ENCODE measurements at places on chromosomes 3 and 15.

DNA sequence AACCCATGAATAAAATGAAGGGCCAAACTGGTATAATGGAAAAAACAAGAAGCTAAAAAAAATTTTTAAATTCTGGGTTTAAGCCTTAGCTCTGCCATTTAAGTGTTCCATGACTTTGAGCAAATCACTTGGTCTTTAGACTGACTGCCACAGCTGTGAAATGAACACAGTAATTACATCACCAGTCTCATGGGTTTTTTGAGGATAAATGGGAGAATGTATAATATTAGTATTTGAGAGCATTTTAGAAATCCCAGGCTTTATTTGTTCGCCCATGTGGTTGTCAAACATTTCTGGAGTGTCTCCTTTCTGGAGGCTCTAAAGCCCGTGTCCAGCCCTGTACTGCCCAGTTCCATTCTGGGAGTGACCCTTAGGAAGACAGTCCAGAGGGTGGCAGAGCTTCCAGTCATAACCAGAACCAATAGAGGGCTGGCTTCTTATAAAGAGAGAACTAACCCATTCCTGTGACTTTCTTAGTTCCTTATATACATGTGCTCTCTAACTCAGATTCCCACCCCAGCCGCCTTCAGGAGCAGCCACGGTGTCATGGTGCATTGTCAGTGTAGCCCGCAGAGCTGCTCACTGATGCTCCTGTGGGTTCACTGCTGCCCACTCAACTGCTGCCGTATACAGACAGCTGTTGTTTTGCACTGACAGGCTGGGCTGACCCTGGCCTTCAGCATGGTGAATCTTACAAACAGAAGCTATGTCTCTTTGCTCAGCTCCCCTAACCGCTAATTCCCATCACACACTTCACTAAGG, 44.7 kb downstream of the BOC start:
- DNase-seq = no peak

GRCh38 chr3:71395927-71396695, 187.4 kb downstream of the FOXP1 start:
- DNase-seq = no peak

- DNase-seq = peak; percentile 33
Measured at GRCh38 chr3:11060500-11061251, 68.1 kb downstream of the SLC6A1 start.

- DNase-seq = no peak
Measured at GRCh38 chr3:172133838-172134237, 94.5 kb downstream of the FNDC3B start.

GRCh38 chr15:48560321-48561051, 85.0 kb downstream of the FBN1 start:
- no peak for DNase-seq

DNA sequence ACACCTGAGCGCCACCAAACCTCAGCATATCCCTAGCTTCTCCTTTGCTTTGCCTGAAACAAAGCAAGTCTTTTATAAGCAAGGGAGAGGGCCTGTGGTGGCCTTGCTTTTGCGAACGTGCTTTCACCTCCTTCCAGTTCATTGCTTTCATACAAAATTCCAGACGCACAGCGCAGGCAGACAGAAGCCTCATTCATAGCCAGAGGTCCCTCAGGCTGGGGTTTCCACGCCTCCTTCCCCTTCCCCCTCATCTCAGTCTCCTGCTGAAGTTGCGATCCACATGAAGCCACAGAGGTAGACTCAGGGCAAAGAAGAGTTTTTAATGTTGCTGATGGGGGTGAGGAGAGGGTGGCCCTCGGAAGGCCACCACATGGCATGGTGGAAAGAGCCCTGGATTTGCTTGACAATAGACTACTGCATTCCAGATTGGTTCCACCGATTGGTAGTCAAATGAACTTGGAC, 59.4 kb upstream of the FLNB start:
- no peak for DNase-seq

DNA sequence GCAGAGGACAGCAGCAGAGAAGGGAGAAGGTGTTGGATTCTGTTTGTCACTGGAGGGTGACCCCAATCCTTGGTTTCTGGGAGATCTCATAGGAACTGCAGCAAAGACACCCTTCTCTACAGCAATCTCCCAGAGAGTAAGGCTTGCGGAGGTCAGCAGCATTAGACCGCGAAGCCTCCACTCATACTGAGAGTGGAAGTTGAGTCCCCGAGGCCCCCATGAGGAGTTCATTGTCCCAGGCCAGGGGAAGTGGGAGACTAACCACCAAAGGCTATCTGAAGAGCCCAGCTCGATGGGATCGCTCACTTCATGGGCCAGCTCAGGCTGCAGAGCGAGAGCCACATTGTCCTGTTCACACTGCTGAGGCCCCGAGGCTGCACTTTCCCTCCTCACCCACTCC, 44.6 kb downstream of the GLDN start:
- DNase-seq = no peak

DNA sequence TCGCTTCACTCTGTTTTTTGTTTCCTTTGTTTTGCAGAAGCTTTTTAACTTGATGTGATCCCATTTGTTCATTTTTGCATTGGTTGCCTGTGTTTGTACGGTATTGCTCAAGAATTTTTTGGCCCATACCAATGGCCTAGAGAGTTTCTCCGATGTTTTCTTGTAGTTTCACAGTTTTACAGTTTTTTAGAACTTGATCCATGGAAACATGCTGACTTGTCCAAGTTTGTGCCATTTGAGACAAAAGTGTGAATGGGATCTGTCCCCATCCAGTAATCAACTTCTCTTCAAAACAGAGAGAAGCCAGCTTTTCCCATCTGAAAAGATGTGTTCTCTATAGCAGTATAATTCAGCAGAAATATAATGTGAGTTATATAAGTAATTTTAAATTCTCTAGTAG, 266.5 kb upstream of the LRTM1 start:
- no peak for DNase-seq

DNA sequence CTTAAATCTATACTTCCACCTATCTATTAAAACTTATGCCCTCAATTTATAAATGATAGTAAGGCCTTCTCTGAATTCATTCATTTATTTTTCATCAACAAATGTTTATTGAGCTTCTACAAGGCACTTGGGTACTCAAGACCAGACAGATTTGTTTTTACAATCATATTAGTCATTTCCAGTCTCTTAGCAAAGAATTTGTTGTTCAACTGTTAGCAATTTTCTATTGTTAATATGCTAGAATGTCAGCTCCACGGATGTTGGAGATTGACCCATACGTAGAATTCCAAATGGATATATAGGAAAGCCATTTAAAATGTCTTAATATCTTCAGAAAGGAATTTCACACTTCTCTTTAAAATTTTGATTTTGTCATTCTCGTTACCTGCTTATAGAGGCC, 36.7 kb downstream of the ZBTB38 start:
- DNase-seq = no peak

GRCh38 chr3:134407239-134407625, 33.0 kb upstream of the AMOTL2 start:
- DNase-seq = no peak

GRCh38 chr3:117955196-117955595, 1079.5 kb downstream of the IGSF11 start:
- no peak for DNase-seq

DNA sequence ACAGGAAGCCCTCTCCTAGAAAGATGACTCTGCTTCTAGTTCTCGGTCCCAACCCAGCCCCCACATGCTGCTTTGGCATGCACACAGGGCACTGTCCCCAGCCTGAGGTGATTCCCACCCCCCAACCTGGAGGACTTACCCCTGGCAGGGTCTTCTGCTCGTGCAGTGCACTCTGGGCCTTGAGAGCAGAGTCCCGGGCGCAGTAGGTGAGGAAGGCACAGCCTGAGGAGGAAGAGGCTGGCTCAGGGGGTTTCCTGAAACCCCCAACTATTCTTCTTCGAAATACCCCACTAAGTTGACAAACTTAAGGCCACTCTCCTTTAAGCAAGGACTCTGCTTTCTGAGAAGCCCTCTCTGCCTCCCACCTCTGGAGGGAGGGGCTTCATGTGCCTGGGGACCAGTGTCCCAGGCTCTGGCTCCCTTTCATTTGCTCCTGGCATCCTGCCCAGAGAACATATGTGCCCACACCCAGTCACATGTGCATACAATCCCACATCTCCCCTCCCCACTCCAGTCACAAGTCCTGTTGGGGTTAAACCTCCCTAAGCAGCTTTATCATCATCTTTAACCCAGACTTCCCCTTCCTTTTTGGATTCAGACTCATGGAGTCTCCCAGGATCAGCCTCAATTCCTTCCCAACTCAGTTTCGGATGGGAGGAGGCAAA, 4.1 kb downstream of the CELF6 start:
- no peak for DNase-seq

- no peak for DNase-seq
Measured at GRCh38 chr3:45779746-45780735, 16.3 kb downstream of the SLC6A20 start.

GRCh38 chr3:169901453-169901852, 9.9 kb upstream of the SAMD7 start:
- no peak for DNase-seq

- no peak for DNase-seq
Measured at GRCh38 chr15:28125673-28126651, 26.8 kb upstream of the OCA2 start.

DNA sequence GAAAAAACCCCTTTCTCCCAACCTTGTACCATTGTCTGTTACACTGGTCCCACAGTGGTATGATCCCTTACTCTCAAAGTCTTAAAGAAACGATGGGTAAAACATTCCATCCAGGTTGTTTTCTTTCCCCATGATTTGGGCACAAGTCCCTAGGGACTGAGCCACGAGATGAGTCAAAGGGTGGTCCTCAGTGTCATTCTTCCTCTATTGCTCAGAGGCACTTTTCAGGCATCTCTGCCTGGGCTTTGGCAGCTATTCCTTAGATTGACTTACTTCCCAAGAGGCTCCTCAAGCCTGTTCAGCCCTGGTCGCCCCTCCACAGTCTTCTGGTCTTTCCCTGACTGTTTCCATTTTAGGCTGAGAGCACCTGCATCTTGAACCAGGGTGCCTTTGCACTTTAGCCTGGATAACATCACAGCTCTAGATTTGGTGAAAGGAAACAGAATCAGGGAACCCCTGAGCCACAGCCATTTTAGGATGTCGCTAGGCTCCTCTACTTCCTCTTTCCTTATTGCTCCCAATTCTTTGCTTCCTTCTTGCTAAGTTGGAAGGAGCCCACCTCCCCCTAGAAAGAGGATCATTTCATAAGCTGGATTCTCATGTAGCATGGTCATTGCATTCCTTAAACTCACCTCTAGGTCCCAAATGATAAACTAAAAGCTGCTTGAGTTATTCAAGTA, 131.0 kb upstream of the TPRG1 start:
- no peak for DNase-seq

DNA sequence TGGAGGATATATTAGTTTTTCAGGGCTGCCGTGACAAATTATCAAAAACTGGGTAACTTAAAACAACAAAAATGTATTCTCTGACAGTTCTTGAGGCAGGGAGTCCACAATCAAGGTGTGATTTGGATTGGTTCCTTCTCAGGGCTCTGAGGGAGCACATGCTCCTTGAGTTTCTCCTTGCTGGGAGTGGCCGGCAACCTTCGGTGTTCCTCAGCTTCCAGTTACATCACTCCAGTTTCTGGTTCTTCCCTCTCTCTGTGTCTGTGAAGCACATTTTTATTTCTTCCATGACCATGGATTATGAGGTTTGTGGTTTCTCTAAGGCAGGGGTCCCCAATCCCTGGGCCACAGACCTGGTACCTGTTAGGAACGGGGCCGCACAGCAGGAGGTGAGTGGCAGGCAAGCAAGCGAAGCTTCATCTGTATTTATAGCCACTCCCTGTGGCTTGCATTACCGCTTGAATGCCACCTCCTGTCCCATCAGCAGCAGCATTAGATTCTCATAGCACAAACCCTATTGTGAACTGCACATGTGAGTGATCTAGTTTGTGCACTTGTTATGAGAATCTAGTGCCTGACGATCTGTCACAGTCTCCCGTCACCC, 24.3 kb downstream of the LRRC28 start:
- no peak for DNase-seq

DNA sequence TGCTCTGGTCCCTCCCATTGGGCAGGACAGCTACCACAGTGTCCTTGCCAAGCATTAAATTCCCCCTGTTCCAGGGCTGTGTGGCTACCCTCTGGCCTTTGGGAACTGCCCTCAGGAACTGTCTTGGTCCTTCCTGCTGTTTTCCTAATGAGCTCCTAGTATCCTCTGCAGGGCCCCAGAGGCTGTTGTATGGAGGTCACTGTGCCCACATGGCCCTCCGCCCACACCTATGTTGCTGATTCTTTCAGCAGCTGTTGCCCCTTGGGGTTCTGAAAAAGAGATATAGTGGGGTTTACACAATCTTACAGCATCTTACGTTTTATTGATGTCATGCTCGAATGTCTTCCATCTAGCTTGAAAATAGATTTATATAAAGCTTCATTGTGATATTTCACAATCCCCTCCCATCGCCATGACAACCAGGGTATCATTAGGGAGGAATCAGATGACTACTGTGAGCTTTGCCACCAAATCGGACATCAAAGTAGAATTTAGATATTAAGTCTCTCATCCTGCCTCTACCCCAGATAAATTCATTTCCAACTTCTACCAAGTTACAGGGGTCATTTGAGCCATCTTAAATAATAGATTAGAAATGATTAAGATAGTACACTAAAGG, 97.1 kb upstream of the NR2E3 start:
- DNase-seq = no peak

GRCh38 chr15:76107169-76107568, 47.4 kb downstream of the TMEM266 start:
- DNase-seq = no peak

DNA sequence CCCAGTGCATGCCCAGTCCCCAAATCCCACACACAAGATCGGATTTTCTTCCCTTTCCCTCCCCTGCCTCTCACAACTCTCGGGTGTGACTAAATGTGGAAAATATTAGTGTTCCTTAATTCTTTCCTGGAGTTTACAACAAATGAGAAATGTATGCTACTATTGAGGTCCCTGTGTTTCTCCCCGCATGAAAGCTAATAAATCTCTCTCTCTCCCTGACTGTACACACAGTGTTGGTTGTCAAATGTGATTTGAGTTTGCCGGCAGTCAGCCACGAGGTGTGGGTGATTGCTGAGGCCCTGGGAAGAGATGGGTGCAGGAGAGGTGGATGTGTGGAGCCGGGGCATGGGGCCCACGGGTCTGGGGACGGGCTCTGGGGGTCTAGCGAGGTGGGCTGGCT, 161.4 kb upstream of the IQSEC1 start:
- DNase-seq = no peak

GRCh38 chr3:183626877-183627594, 8.4 kb upstream of the KLHL24 start:
- no peak for DNase-seq

DNA sequence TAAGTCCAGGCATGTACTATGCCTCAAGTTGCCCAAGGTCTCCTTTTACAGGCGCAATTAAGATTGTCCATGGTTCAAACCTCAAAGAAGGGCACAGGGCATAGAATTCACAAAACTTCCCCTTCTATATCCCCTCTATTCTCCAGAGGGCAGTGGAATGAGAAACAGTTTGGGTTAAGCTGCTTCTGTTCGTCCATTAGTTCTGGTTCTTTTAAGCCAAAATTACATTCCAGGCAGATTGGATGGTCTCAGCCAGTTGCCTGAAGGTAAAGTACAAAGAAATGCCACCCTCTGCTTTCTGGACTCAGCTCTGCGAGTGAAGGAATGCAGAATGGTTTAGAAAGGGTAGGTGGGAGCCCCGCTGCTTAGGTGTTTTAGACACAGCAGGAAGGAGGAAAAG, 200.7 kb downstream of the GREM1 start:
- DNase-seq = no peak
